Activated CD4-positive, alpha-beta T cell treated with anti-CD3 and anti-CD28 coated beads, Interleukin-2, amount 50 U/mL, for 48 hours (primary cell): ENCODE measurements at places on chromosomes 11 and 22.
A peak's percentile ranks its signal among the peaks of the same experiment; 100 is the strongest.

DNA sequence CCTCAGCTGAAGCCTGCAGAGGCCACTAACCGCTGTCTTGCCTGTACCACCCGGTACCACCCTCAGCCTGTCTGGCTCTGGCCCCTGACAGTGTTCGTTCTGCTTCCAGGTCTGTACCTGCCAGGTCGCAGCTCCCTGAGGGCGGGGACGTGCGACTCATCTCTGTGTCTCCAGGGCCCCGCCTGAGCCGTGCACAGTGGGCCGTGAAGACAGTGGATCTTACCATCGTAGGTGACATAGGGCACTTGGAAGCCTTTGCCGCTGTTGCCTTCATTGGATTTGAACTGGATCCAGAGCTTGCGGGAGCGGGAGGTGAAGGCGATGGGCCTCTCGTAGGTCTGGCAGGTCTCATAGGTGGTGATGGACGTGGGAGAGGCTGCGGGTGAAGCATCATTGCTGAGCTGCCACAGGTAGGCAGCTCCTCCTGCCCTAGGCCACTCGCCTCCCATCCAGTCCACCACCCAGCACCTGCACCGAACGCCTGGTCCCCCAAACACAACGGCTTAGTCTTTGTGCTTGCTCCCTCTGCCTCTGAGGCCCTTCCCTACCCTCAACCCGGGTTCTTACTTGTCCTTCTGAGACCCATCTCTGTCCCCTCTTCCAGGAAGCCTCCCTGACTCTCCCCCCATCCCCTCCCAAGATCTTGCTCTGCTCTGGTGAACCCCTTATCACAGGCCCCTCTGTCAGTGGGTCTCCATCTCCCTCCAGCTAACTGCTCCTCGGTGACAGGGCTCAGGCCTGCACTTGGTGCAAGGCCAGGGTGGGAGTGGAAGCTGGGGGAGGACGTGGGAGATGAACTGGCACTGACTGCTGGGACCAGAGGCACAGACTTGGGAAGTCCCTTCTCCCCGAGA, 21.1 kb upstream of the TTLL12 start:
- DNase-seq: no peak

DNA sequence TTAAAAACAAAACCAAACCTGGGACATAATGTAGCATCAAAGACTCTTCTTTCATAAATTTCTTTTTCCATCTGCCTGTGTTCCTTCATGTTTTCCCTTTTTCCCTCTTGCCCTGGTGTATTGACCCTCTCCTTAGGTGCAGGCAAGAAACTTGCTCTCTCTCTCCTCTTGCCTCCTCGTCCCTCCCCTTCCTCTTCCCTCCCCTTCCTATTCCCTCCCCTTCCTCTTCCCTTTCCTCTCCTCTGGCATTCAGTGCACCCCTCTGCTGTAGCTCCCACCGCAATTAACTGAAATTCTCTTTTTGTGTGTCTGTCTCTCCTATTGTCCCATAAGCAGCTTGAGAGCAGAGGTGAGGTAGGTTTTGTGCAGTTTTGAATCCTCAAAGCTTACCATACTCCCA, 49.9 kb downstream of the CSF2RB start:
- no peak for DNase-seq

- no peak for DNase-seq
Measured at GRCh38 chr22:36220451-36220921, 18.8 kb downstream of the APOL2 start.

DNA sequence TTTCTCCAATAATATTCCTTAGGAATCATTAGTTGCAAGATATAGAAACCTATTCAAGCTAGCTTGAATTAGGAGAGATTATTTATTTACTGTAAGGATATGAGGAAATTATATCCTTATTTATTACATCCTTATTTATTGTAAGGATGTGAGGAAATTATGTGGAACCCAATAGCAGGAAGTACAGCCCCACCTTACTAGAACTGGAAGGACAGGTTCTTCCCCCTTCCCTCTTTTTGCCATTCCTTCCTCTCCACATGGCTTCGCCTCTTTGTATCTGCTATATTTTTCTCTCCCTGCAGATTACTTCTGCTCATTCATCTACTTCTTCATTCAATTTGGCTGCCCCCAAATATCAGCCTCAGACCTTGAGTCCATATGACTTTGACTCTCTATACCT, 49.5 kb upstream of the B3GNT6 start:
- DNase-seq: no peak

DNA sequence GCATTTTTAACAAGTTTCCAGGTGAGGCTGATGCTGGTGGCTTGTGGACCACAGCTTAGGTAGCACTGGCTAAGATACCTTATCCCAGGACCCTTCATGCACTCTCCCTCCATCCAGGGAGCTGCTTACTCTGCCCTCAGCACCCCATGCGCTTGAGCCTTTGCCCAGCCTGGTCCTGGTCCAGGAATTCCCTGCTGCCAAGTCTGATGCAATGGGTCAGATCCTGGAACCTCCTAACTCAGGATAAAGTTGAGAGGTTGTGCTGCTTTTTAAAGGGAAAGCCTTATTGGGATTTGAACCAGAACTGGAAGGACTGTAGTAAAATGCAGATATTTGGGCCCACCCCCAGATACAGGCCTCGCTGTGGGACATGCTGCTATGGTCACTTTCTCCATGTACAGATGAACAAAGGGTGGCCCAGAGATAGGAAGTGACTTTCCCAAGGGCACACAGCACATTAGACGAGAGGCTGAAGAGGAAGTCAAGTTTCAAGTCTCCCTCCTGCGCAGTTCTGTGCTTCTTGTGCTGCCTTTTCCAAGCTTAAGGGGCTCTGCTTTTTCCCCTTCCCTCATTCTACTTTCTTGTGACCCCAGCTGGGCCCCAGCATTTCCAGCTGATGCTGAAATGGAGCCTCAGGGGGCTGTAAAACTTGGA, 824 bp upstream of the LGALS12 start:
- no peak for DNase-seq

- peak; percentile 95 for DNase-seq
Measured at GRCh38 chr11:61695917-61696316, 15.7 kb downstream of the DAGLA start.

DNA sequence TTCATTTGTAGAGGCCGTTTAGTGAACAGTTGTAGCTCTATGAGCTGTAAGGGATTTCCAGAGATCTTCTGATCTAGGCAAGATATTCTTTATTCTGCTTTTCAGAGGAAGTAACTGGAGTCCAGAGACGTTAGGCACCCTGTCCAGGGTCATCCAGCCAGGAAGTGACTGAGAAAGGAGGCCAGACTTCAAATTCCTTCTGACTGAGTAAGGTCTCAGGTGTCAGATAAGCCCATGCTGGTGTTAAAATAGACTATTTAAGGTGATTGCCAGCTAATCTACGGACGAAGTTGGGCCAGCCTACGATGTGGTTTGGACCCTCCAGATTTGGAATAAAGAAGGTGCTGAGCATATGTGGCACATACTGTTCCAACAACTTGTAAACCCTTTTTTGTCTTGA, 54.6 kb downstream of the GRIK4 start:
- no peak for DNase-seq

- DNase-seq: no peak
Measured at GRCh38 chr11:97234016-97234415, 844.2 kb downstream of the JRKL start.

GRCh38 chr11:92067016-92067415, 157.6 kb upstream of the FAT3 start:
- DNase-seq: no peak

- no peak for DNase-seq
Measured at GRCh38 chr11:35179466-35180135, 40.6 kb downstream of the CD44 start.

GRCh38 chr22:23781065-23781464, 5.7 kb upstream of the SMARCB1 start:
- DNase-seq: no peak

DNA sequence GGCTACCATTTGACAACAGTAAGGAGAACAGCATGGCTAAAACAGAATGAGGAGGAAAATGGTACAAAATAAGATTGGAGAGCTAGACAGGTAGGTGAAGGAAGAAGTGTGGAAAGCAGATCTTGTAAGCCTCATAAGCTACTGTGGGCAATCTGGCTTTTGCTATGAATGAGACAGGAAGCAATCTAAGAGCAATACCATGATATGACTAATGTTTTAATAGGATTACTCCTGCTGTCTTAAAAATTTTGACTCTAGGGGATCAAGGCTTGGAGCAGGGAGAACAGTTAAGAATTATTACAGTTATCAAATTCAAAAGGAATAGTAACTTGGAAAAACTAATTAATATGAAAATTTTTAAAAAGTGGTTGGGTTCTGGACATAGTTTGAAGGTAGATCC, 1166.0 kb upstream of the CCDC90B start:
- no peak for DNase-seq

DNA sequence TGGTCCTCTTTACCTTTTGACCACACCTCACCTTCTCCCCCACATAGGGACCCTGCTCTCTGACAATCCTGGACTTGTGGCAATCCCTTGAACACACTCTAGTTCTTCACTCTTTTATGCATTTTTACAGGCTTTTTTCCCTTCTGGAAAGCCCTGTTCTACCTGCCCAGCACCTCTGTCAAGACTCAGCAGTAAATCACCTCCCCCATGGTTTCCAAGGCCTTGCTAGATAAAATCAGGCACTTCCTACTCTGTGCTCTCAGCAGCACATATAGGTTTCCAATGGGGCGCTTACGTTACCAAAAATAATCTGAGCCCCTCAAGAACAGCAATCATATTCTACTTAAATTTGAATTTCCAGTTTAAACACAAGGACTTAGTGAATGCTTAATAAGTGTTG, 53.9 kb downstream of the ETS1 start:
- DNase-seq: no peak

- DNase-seq: no peak
Measured at GRCh38 chr11:74672332-74672955, 58.8 kb downstream of the CHRDL2 start.

DNA sequence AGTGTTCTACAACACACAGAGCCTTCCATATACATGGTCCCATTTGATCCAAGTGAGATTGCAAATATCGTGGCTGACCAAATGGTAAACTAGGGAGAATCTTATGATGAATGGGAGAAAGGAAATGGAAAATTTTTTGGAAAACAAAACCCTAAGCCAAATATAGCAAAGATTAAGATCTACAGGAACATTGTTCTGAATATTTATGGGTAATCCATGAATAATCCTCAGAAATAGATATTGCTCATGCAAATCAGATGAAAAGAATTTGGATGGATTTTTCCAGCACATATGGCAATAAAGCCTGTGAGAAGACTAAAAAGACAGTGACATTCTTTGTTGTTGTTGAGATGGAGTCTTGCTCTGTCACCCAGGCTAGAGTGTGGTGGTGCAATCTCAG, 21.7 kb upstream of the PRDM10 start:
- DNase-seq: no peak

- DNase-seq: no peak
Measured at GRCh38 chr11:69771466-69771865, 3.7 kb downstream of the FGF4 start.

DNA sequence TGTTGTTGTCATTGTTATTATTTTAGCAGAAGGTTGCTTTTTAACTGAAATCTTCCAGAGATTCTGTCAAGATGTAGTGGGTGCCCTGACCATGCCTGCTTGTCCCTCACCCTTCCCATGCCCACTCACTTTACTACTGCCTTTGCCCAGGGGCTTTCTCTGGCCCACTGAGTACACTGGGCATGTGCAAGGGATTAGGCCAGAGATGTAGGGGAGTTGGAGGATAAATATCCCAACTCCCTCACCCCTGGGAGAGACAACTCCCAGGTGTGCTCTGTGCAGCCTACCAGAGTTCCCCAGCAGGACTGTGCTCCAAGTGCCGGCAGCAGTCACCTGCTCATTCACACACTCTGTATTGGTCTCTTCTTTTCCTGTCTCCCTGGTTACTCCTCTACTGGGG, 559.1 kb downstream of the MIAT start:
- DNase-seq: no peak

DNA sequence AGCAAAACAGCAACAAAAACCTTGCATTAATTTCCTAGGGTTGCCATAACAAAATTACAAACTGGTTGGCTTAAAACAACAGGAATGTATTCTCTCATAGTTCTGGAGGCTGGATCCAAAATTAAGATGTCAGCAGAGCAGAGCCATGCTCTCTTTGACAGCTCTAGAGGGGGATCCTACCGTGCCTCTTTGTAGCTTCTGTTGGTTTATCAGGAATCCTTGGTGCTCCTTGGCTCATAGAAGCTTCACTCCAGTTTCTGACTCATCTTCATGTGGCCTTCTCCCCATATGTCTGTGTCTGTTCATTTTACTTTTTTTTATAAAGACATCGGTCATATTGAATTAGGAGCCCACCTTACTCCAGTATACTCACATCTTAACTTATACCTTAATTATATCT, 90.5 kb upstream of the POU2AF2 start:
- no peak for DNase-seq

GRCh38 chr11:4459500-4459899, 10.4 kb downstream of the OR52K2 start:
- DNase-seq: no peak

DNA sequence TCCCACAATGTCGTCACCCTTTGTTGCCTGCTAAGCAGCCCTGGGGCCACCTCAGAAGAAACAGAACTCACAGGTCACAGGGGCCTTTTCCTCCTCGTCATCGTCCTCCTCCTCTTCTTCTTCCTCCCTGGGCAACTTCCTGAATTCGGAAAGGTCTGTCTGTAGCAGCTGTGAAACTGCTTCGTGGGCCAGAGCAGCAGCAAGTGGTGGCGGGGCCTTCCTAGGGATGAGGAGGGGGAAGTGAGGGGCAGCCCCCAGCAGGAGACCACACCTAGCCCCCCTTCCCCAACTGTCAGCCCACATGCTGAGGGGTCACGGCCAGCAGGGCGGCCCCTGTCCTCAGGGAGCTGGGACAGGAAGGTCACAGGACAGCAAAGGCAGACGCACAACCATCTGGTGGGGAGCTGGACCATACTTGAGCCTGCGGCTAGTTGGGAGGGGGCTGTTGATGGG, 13.2 kb downstream of the PPM1F start:
- no peak for DNase-seq

DNA sequence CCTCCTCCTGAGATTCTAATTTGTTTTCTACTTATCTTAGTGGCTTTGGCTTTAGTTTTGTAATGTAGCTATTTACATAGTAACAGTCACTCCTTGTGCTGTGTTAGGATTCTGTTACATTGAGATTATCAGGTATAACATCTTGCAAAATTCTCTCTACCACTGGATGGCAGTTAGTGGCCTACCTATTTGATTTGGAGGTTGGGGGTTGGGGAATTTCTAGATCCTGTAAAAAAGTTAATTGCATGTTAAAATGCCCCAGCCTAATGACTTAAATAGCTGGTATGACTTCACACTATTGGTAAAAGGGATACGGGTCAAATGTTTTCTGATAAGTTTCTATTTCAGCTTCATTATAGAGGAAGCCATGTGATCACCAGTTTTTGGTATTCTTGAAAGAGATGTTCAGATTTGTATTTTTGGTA, 2.8 kb downstream of the GRK3 start:
- DNase-seq: no peak

GRCh38 chr11:2690596-2691354, 9.0 kb downstream of the KCNQ1OT1 start:
- DNase-seq: no peak

GRCh38 chr11:122743097-122743741, 87.7 kb downstream of the UBASH3B start:
- DNase-seq: no peak
